Endodermal cell (in vitro differentiated cells): ENCODE measurements at places on chromosomes 16 and 17.

DNA sequence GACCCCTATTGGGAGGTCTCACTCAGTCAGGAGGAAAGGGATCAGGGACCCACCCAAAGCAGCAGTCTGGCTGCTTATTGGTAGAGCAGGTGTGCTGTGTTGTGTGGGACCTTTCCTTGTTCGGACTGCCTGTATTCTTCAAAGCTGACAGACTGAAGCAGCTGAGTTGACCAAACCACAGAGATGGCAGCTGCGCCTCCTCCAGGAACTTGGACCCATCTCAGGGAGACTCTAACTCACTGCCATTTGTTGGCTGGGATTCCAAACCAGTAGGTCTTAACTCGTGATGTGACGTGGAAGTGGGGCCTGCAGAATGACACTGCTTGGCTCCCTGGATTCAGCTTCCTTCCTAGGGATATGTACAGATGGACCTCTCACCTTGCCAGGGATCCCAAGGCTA lies 9.6 kb upstream of the UQCRC2 start:
- DNase-seq, result no peak

- peak; percentile 90 for DNase-seq
Measured at GRCh38 chr17:18257268-18257981, 1.1 kb downstream of the FLII start.

DNA sequence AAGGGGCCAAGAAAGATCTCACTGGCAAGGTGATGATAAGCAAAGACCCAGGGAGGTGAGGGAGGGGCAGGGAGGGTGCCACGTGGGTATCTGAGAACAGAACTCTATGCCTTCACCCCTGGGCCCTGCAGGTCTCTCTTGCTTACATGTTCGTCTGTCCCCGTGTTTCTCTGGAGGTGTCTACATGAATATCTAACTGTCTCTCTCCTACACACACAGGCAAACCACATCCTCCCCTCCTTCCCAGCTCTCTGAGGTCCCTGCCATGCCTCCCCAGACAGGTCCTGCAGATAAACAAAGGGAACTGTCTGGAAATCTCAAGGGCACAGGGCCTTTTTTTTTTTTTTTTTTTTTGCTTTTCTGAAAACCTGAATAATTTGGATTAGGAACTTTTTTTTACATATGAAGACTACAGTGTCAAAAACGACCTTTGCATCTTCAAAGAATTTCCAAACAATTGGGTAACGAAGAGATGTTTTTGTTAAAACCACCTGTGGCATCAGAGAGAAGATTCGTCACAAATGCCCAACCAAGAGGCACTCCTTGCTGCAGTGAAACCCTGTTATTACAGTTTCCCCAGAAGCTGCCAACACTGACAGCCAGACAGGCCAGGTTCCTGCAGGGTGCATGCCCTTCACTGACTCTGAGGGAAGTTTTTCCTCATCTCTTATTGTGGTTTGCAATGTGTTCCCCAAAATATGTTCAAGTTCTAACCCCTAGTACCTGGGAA lies 17.8 kb downstream of the PLLP start:
- DNase-seq, result no peak

DNA sequence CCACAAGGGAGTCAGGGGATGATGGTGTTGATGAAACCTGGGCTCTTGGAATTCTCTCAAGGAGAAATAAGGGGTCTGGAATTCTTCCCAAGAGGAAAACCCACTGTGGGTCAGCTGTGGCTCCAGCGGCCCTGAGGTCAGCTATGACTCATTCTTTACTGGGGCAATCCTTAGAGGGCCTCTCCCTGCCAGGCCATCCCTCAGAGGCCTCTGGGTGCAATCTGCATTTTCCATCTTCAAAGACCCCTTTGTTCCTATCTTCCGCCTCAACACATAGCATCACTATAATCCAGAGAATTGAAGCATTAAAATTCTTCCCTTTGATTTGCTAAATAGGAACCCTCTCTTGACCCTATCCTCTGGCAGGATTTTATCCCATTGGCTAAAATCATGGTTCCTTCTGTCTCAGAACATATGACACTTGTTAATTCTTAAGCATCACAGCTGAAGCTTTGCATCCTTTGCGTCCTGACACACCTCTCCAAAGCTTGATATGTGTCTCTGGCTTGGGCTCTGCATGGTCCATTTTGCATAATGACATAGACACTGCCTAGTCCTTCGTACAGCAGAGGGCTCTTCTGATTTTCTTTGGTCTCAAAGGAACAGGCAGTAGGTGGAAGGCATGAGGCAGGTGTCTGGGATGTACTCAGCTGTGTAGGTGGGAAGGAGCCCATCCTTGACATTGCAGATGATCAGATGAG lies 4.4 kb upstream of the KRT37 start:
- no peak for DNase-seq

- DNase-seq, result no peak
Measured at GRCh38 chr17:15289285-15290183, 24.4 kb upstream of the PMP22 start.

- DNase-seq, result no peak
Measured at GRCh38 chr17:1362065-1362848, 37.8 kb downstream of the YWHAE start.

- no peak for DNase-seq
Measured at GRCh38 chr17:53687324-53687723, 135.4 kb upstream of the KIF2B start.

- no peak for DNase-seq
Measured at GRCh38 chr17:9086577-9086976, 65.3 kb downstream of the NTN1 start.

GRCh38 chr17:78988152-78988551 lies 8.4 kb upstream of the LGALS3BP start:
- no peak for DNase-seq

- no peak for DNase-seq
Measured at GRCh38 chr16:88274847-88275246, 107.9 kb upstream of the ZNF469 start.

DNA sequence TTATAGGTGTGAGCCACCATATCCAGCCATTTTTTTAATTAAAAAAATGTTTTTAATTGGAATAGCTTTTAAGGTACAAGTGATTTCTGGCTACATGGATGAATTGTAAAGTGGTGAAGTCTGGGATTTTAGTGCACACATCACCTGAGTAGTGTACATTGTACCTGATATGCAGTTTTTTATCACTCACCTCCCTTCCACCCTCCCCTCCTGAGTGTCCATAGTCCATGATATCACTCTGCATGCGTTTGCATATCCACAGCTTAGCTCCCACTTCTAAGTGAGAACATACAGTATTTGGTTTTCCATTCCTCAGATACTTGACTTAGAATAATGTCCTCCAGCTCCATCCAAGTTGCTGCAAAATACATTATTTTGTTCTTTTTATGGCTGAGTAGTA lies 13.4 kb upstream of the CRYBA1 start:
- no peak for DNase-seq
